AG10803 (cell line): ENCODE measurements at places on chromosomes 1 and 21.
A peak's percentile ranks its signal among the peaks of the same experiment; 100 is the strongest.

GRCh38 chr1:49323925-49324540, 547.3 kb upstream of the BEND5 start:
- no peak for DNase-seq

- DNase-seq, result no peak
Observed at GRCh38 chr21:41431788-41432548, 5.9 kb downstream of the MX1 start.

DNA sequence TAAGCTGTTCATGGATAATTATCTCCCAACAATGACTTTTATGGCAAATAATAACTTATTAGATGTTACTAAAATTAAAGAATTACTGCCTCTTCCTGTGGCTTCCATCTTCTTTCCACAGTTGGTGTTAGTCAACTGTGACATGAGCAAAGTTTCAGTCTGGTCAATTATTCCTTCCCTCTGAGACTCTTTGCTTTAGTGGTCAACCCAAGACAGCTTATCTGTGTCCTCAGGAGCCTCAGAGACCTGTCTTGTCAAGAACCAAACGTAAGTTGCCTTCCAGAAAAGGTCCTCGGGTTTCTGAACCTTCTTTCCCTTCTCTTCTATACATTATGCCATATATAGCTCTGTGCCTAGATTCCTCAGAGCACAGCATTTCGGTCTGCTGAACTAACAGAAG, 263.2 kb upstream of the ZP4 start:
- no peak for DNase-seq

DNA sequence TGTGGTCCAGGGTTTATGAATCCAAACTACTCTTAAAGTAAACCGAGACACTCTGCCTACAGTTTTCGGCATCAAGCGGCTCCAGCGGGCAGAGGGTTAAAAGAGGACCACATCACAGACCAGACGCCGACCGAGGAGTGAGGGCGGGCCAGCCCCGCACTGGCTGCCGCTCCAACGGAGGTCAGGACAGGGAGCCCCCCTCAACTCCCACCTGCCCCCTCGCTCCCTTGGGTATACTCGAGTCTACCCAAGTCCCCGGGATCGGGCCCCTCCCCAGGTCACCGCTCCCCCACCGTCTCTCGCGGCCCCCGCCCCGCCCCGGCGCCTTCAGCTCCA, 312 bp downstream of the ARNT start:
- peak; percentile 45 for DNase-seq

DNA sequence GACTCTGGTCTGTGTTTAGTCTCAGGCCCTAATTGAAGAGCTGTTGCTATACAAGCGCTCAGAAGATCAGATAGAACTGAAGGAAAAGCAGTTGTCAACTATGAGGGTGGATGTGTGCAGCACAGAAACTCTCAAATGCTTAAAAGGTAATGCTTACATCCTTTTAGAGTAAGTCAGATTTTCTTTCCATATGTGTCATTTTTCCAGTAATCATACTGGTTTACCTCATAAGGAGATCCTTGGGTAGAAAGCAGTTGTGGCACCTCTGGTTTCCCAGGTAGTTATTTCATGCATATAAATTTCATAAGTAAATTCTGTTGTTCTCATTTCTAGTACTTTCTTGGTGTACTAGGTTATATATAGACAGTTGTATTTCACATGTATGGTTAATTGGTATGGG, 43.0 kb upstream of the TARS2 start:
- DNase-seq, result no peak

DNA sequence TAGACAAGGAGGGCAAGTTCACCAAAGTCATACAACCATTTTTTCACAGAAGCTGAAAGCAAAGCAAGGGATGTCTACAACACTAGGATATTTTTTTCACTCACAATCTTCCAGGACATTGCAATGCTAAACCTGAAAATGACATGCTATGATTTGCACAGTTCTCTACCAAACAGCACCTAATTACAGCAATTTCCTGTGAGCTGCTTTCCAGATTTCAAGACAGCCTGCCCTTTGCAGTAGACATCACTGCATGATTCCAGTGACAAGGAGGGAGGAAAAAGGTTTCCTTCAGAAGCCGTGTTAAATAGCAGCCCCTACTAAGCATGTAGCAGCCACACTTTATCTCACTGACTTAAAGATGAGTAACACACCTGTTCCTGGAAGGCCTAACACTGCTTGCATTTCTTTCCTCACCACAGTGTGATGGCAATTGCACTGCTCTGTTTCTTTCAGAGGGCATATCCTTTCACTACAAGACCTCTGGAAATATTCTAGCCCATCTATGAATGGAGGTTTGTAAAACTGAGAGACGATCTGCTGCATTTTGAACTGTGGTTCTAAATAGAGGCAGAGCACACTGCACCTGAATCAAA, 97.1 kb downstream of the DUSP10 start:
- DNase-seq, result no peak

DNA sequence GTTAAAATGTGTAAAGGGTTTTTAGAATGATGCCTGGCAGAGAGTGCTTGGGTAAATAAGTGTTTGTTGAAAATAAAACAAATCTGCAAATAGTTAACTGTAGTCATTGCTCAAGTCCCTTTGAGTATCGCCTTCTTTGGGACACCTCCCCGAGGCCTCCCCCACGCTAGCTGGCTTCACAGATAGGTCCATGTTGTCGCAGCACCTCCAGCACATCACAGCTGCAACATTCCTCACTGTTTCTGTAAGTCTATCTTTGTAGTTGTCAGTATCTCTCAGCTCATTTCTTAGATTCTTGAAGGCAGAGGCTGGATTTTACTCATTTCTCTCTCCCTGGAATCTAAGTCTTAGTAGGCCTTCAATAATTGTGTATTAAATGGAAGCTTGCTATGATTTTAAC, 1.6 kb upstream of the STUM start:
- DNase-seq, result no peak

GRCh38 chr1:118338936-118339335, 153.9 kb upstream of the SPAG17 start:
- peak; percentile 65 for DNase-seq

- DNase-seq, result no peak
Observed at GRCh38 chr21:14528815-14529214, 17.3 kb downstream of the SAMSN1 start.

GRCh38 chr1:55378582-55378981, 163.4 kb upstream of the USP24 start:
- DNase-seq, result peak; percentile 30

GRCh38 chr1:77614037-77614436, 68.4 kb downstream of the ZZZ3 start:
- DNase-seq, result no peak

DNA sequence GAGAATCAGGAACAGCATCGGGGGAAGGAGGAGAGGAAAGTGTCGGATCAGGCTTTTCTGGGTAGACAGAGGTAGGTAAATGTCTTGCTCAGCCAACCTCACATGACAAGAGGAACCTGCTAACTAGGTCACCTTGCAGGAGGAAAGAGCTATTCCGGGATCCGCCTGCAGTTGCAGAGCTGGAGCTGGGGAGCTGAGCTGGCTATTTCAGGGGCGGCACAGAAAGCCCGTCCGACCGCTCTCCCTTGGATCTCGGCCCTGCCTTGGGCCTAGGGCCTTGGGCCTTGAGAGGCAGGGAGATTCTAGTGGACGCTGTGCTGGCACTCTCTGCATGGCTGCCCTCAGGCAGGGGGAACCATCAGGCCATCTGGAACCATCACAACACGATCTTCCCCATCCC, 56.5 kb upstream of the CTPS1 start:
- no peak for DNase-seq

DNA sequence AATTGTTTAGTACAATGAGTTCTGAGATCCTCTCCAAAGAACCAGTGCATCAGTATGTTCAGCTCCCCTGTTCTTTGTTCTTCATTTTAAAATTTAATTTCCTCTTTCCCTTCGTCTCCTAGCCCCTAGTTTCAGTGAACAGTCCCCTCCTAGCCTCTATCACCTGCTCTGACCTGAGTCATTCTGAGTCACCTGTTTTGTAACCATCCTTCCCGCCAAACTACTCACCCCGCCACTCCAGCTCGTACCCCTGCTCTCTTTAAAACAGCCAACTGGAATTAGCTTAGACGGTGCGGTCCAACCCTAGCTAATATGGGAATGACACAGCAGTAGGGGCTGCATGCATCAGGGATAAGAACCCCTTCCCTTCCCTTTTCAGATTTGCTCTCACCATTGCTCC, 16.8 kb upstream of the ERVH48-1 start:
- DNase-seq, result no peak

GRCh38 chr1:30754684-30755171, 2.8 kb downstream of the LAPTM5 start:
- DNase-seq, result no peak

GRCh38 chr21:36695283-36695634, 3.7 kb upstream of the SIM2 start:
- no peak for DNase-seq

- DNase-seq, result peak; percentile 34
Observed at GRCh38 chr1:162772571-162773154, 17.8 kb upstream of the HSD17B7 start.

DNA sequence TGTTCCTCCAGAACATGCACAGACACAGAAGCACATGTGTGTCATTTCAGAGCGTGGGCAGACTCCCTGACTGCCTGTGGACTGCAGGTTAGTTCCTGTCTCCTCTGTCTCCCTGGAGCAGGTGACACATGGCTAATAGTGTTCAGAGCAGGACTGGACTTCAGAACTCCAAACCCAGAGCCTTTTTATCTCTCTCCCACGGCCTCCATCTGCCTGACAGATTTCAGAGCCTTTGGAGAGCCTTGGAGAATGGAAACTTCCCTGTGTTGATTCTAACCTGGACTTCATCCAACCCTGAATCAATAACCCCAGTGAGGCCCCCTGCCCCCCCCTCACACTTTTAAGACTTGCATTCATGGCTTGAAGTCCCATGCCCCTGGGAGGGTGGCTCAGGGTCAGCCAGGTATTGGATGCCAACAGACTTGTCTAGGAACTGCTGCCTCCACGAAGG, 44.4 kb downstream of the C1orf198 start:
- DNase-seq, result no peak

GRCh38 chr1:78387871-78388270, 102.9 kb upstream of the PTGFR start:
- peak; percentile 43 for DNase-seq

DNA sequence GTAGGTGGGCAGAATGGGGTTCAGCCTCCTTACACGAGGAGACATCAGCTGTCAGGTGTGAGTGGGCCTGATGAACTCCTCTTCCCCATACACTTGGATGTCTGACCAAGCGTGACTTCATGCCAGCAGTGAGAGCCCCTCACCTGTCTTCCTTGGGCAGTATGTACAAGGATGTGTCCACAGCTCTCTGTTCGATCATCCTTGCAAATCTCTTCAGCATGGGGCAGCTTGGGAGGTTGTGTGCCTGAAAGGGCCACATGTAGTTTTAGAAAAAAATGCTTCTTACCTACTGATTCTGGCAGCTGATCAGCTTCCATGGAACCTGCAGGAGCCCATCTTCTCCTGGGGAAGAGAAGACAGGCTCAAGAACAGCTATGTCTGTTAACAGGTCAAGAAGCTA, 18.0 kb downstream of the ACP6 start:
- DNase-seq, result no peak

DNA sequence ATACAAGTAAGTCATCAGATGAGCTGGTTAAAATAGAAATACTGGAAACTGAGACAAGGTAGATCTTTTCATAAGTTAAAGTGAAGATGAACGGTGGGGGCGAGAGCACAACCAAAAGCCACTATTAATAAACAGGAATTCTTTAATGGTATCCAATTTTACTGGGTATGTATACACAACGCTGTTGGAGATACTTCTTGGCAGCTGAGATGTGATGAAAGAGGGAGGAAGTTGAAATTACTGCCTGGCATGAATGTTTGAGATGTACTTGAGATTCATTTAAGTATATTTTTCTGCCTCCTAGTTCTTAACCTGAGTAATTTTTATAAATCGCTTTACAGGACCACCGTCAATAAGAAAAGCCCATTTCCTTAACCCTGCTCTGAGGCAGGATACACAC, 110.0 kb upstream of the ZRANB2 start:
- DNase-seq, result no peak
